Stimulated activated CD8-positive, alpha-beta memory T cell treated with anti-CD3 and anti-CD28 coated beads, Interleukin-4, amount 100 ng/mL, for 4 hours (primary cell): ENCODE measurements at places on chromosomes 16 and 17.
A peak's percentile ranks its signal among the peaks of the same experiment; 100 is the strongest.

GRCh38 chr17:81114351-81115093 lies 50.8 kb upstream of the PVALEF start:
- no peak for DNase-seq

DNA sequence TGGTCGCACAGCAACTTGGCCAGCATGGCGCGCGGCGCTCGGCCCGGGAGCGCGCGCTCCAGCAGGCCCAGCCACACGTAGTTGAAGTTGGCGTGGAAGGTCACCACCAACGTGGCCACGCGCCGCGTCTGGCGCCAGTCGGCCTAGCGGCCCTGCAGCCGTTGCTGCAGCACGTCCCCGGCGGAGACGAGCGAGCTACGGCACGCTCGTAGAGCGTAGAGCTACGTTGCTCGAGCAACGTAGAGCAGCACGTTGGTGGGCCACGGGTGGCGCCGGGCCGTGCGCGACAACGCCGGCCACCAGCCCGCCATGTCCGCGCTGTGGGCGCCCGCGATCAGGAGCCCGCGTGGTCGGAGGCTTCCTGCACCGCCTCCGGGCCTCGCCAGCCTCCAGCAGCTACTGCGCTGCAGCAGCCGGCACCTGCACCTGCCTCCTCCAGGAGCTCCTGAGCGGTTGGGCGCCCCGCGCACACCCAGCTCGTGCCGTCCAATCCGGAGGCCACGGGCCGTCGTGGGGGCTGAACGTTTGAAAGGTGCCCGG lies 13.4 kb upstream of the SULT1A1 start:
- DNase-seq: peak; percentile 5

DNA sequence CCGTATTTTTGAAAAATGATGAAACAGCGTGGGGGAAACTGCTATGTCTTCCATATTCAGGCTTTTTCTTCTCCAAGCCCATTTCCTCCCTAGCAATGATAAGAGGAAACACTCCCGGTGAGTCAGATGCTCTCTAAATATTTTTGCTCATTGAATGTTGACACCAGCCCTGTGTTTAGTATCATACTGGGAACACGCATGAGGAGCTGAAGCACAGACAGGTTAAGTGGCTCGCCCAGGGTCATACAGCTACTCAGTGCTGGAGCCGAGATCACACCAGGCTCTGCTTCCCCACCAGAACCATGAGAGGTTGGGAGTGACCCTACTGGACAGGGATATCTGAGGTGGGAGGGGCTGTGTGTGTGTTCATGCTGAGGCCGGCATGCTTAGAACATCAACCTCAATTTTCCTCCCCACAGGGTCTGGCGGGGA lies 37.8 kb upstream of the ADGRG1 start:
- DNase-seq: no peak

- no peak for DNase-seq
Measured at GRCh38 chr17:31136319-31136718, 41.5 kb downstream of the NF1 start.

- peak; percentile 33 for DNase-seq
Measured at GRCh38 chr17:57988301-57989250, 522 bp upstream of the VEZF1 start.

DNA sequence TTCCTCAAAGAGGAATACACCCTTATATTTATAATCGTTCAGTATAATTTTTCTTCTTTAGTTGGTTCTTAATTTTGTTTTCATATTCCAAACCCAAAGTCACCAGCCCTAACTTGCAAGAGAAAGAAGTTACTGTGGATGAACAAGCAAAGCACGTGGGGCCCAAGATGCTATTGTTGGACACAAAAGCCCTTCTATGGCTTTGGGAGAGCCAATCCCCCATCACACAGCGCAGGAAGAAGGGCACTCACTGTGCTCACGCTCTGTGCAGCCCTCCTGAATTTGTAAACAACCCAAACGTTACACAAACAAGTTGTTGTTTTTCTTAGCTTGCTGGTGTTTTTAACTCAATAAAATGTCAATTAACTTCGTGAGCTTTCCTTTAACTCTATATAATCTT lies 22.5 kb downstream of the SPPL2C start:
- no peak for DNase-seq

DNA sequence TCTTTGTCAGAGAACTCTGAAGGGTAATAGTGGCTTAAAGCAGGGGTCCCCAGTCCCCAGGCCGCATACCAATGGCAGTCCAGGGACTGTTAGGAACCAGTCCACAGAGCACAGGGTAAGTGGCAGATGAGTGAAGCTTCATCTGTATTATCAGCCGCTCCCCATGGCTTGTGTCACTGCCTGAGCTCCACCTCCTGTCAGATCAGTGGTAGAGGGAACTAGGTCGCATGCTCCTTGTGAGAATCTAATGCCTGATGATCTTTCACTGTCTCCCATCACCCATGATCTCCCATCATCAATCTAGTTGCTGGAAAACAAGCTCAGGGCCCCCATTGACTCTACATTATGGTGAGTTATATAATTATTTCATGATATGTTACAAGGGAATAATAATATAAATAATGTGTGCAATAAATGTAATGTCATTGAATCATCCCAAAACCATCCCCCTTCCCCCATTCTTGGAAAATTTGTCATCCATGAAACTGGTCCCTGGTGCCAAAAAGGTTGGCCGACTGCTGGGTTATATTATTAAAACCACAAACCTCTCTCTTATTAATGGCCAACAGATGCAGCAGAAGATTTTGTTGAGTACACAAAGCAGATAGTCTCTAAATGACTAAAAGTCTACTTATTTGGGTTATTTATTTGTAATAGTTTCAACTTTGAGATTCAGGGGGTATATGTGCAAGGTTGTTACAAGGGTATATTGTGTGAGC lies 782.7 kb downstream of the CDH11 start:
- no peak for DNase-seq

DNA sequence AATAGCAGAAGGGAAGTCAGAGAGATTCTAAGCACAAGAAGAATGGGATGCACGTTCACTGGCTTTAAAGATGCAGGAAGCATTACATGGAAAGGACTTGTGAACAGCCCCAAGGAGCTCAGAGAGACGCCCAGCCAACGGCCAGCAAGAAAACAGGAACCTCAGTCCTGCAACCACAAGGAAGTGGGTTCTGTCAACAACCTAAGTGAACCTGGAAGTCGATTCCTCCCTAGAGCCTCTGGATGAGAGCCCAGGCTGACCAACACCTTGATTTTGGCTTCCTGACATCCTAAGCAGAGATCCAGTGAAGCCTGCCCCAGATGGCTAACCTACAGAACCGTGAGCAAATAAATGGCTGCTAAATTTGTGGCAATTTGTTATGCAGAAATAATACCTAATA lies 24.5 kb downstream of the GPR142 start:
- DNase-seq: no peak

- DNase-seq: no peak
Measured at GRCh38 chr17:2731807-2732206, 17.6 kb downstream of the CCDC92B start.

DNA sequence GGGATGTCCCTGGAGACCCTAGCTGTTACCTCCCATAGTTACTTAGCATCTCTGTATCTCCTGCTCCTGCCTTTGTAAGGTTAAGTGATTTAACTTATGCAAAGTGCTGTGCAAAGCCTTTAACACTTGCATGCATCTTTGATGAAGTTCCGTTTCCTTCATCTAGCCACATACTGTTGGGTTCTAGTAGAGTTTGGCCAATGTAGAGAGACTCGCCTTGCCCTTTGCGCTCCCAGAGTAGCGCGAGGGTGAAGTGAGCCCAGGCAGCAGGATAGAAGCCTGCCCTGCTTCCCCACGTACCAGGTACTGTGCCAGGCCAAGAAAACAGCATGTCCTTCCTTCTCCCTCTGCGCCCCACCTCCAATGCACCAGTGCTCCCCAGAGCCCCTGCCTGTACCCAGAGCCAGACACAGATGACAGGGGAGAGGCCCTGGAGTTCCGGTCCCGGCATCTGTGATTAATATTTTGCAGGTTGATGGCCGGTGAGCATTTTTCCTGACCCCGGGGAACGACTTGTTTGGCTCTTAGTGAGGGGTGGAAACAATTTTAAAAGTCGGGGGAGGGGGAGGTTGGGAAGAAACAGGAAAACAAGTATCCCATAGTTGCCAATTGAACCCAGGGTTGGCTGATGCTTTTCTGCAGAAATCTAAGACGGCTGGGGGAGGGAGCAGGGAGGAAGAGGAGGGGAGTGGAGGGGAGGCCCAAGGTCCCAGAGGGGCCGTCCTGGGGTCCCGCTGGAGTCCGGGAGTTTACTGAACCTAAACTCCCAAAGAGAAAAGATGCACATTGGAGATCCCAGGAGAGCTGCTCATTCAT lies 13.1 kb upstream of the CDC42EP4 start:
- no peak for DNase-seq

GRCh38 chr16:507996-508395 lies 19.5 kb upstream of the CAPN15 start:
- no peak for DNase-seq

GRCh38 chr16:83955218-83956130 lies 2.4 kb downstream of the OSGIN1 start:
- DNase-seq: no peak

DNA sequence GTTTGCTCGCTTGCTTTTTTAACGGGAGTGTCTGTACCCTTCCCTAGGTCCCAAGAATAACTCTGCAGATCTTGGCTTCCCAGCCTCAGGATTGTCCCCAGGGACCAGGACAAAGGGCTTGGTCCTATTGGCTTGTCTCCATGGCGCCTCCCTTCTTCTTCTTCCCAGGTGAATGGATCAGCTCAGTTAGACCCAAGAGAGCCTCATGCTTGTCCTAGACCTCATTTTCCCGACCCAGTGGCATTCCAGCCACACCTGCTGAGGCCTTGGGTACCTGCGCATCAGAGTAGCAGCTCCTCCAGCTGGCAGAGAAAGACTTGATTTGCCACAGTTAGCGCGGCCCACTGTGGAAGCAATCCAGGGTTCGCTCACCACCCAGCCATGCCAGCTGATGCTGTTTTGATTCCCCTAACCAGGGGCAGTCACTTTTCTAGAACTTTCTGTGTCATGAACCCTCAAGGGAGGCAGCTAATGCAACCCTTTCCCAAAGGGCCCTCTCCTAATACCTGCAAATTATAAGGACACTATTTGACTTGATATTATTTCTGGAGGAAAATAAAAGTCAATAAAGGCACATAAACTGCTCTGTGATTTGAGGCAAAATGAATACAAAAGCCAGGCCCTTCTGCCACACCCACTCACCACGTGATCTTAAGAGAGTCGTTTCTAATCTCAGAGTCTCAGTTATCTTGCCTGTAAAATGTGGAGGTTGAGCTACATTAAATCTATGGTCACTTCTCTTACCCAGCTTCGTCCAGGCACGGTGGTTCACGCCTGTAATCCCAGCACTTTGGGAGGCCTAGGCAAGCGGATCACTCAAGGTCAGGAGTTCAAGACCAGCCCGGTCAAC lies 13.9 kb downstream of the GPR142 start:
- DNase-seq: no peak

- DNase-seq: no peak
Measured at GRCh38 chr16:51556694-51557340, 405.7 kb upstream of the SALL1 start.

DNA sequence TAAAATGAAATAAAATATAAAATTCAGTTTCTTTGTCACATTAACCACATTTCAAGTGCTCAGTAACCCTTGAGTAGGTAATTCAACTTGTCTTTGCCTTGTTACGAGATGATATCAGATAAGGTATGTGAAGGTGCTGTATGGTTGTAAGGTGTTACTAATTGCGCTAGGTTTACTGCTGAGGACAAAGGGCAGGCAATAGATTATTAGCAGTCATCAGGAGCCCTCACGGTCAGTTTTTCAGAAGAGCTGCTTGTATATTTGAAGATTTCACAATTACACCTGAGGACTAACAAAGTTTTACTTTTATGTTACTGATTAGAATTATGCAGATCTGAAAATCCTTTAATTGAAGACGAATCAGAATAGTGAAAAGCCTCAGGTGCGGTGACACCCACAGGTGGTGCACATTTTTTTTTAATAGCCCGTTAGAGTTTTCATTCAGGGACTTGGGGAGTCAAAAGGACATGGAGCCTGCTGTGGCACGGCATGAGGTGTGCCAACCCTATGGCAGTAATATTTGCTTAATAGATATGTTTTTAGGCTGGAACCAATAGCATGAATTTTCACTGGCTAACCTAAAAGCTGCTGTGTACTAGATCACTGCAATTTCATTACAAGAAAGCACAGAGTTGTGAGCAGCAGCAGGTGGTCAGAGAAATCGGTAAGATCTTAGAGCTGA lies 16.4 kb downstream of the NDEL1 start:
- DNase-seq: no peak

DNA sequence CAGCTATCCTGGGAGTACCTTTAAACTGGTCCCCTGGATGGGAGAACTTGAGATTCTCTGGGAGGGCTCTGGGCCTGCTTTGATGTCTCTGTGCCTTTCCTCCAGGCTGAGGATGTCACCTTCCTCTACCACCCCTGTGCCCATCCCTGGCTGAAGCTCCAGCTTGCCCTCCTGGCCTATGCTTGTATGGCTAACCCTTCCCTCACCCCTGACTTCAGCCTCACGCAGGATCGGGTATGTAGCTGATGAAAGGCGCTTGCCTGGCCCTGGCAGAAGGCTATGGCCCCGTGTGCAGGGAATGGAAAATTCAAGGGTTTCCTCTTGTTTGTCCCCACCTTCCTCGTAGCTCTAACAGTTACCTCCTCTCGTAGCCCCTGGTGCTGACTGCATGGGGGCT lies 3.0 kb downstream of the TP53I13 start:
- no peak for DNase-seq

DNA sequence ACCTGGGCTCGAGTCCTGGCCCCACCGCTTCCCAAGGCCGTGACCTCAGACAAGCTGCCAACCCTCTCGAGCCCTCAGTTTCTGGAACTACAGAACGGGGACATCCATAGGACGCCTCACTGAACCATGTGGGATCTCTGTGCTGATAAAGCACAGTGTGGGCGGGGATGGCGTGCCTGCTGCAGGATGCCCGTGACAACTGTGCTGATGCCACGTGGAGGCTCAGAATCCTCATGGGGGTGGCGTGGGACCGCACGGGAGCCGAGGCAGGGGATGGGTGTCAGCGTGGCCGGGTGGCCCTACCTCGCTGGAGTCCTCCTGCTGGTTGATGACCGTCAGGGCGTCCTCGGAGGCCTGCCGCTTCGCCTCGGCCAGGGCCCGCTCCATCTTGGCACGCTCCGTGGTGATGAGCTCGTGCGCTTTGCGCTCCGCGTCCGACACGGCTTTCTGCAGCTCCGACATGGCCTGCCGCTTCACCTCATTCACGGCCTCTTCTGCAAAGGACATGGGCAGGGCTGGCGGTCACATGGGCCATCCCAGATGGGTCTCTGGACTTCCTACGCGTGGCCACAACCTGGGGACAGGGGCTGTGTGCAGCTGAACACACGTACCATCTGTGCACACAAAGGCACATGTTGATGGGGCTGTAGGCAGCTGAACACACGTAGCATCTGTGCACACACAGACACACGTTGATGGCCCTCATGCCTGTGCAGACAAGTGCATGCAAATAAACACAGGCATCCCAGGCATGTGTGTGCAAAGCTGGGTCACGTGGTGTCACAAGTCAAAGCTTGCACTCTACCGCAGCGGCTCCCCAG lies 12.7 kb upstream of the PABPN1L start:
- no peak for DNase-seq

GRCh38 chr17:30950669-30951399 lies 20.0 kb upstream of the RNF135 start:
- DNase-seq: no peak

GRCh38 chr16:70600730-70601129 lies 45.6 kb upstream of the IL34 start:
- no peak for DNase-seq

GRCh38 chr17:63911657-63912100 lies 621 bp upstream of the CSHL1 start:
- DNase-seq: peak; percentile 57

GRCh38 chr16:24135624-24136565 lies 120.2 kb upstream of the CACNG3 start:
- DNase-seq: no peak
